Astrocyte of the cerebellum (primary cell): ENCODE measurements at places on chromosomes 11 and 22.

DNA sequence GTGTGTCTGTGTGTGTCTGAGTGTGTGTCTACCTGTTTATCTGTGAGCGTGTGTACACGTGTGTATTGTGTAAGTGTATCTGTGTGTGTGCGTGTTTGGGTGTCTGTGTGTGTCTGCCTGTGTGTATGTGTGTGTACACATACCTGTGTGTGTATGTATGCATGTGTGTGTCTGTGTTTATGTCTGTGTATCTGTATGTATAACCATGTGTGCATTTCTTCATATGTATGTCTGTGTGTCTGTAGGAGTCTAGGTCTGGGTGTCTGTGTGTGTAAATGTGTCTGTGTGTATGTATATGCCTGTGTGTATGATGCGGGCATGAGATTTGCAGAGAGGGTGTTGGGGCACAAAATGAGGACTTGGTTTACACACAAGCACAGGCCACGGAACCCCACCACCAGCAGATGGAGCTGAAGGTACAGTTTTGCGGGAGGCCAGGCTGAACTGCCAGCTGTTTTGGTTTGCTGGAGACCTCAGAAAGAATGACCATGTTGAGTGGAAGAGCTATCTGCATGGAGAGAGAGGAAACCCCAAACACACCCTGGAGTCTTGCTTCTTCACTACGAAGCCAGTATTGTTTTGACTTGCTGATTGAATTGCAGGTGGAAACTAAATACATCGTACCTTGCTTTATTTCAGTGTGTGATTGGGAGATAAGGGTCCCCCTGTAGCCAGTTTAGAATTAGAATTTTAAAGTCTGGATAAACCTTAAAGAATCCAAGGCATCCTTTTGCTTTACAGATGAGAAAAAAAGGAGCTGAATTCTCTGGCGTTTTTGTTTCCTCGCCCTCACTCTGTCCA, 497.2 kb downstream of the NTM start:
- DNase-seq: peak; percentile 81

DNA sequence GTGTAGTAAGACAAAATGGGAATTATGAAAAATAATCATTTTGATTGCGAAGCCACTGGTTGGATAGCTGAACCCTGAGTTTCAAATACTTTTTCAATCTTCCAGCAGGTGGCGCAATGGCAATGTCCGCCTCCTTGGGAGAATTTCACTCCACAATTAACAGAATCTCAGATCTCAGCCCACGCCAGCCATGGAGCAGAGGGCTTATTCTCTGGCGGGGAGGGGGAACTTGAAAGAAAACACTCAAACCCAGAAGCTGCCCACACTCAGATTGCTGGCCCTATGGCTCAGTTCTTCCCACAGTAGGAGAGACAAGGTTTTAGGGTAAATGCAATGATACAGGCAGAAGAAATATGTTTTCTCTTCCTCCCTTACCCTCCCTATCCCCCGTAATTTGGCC, 38.7 kb upstream of the RCN1 start:
- peak; percentile 43 for DNase-seq

DNA sequence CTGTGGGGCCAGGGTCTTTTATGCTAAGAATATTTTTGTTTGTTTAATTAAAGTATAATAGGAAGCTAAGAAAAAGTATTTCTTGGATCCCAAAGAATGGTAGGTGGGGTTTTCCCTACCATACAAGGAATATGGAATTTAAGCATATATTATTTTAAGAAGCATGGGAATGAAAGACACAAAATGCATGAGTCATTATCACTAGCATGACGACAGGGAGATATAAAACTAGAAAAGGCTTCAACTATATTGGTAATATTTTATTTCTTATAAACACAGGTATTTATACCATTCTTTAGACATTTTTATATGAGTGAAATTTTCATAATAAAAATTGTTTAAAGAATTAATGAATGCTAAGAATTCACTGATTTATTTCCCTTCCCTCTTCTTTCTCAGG, 39.3 kb upstream of the SOX6 start:
- no peak for DNase-seq

DNA sequence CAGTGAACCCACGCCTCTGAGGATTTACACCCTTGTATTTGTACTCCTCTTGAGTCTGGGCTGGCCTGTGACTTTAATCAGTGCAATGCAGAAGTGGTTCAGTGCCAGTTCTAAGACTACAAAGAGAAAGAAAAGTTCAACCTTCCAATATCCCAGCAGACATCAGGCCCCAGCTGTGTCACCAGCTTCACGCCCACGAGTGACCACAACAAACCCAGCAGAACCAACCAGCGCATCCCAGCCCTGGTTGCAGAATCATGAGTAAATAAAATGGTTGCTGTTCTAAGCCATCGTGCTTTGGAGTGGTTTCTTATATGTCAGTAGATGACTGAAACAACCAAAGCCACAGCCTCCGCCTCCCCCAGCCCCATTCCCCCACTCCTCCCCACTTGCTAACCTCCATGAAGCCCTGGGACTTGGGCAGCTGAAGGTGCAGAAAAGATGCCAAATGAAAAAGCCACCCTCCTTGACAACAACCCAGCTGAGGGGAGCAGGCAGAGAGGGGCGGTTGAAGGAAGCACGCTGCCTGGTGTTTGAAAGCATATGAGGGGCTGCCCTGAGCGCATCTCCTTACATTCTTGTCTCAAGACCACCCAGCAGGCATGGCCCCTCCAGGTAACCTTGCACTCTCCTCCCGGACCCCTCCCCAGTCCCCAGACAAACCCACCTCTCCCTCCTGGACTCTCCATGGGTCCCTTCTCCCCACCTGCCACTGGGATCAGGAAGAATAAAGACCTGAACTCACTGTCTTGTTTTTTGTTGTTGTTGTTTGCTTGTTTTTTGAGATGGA, 20.9 kb downstream of the TSKU start:
- no peak for DNase-seq

- DNase-seq: no peak
Observed at GRCh38 chr11:66547662-66548009, 933 bp downstream of the ACTN3 start.

- no peak for DNase-seq
Observed at GRCh38 chr11:61930933-61931332, 13.6 kb upstream of the RAB3IL1 start.

DNA sequence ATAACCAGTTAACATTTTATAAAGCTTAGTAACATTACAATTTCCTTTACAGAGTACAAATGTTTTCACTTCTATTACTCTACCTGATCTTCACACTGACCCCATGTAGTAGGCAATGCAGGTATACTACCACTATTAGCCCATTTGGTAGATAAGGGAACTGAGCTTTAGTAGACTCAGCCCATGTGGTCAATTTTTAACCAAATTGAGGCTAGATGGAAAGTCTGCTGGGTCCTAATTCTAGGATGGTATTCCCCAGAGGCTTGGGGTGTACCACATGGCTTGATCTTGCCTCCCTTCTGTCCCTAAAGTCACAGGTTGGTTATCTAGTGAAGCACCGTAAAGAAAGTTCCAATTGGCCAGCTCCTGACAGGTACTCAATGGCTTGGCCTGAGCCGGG, 48.2 kb downstream of the NRXN2 start:
- DNase-seq: no peak

DNA sequence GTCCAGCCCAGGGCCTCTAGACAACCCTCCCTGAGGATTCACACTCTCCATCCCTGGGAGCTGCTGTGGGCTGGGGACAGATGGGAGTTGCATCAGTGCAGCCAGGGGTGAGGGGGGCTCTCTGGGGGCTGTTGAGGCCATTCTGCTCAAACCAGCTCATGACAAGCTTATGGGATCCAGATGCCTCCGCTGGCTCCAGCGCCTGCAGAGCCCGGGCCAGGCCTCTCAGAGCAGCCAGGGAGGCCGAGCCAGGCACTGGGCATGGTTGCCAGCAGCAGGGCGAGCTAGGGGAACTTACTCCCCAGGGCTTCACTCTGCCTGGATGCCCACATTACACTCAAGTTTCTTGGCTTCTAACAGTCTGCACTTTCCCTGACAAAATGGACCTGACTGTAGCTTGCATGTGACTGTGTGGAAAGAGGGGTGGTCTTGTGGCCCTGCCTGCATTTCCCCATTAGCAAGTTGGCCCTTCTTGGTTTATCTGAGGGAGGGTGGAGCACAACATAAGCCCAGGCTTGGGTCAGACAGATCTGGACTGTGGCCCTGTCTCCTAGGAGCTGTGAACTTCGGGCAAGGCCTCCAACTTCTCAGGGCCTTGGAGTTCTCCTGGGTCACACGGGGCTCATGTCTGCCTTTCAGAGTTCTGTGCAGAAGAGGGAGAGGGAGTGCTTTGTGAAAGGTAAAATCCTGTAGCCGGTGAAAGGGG, 34.5 kb upstream of the CYB5R3 start:
- no peak for DNase-seq

GRCh38 chr11:77630157-77630710, 7.4 kb downstream of the CLNS1A start:
- no peak for DNase-seq

GRCh38 chr11:7498193-7498592, 12.9 kb downstream of the OLFML1 start:
- DNase-seq: no peak

DNA sequence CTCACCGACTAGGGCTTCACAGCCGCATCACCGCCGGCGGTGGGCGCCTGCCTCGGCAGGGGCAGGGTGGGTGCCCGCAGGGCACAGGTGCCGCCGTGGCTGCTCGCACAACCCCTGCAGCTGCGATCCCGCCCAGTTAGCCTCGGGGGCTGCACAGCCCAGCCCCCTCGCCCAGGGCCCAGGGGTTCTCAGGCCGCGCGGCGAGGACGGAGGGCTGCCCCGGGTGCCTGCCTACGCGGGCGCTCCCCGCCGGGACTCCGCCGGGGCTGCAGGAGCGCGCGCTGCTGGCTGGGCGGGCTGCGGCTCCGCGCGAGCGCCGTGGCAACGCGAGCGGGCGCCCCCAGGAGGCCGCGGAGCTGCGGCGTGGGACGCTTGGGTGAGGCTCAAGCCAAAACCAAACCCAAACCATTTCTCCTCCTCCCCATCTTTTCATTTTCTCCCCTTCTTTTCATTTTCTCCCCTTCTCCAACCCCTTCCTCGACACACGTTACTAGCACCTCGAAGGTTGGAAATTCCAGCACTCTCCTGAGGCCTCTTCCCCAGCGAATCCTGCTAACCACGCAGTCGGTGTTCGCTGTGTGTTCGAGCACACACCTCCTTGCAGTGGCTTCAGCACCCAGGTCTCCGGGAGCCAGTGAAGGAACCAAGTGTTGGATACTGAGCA, at the start of gene MICAL3:
Gene MICAL3, minus strand, starts transcription at position 286 of the 664 bp plus-strand sequence. CDS start 117,749 bp downstream, outside the sequence.
- DNase-seq: no peak

GRCh38 chr22:29385748-29386147, 2.6 kb downstream of the AP1B1 start:
- DNase-seq: no peak

GRCh38 chr11:100948936-100949335, 180.7 kb downstream of the PGR start:
- DNase-seq: no peak

DNA sequence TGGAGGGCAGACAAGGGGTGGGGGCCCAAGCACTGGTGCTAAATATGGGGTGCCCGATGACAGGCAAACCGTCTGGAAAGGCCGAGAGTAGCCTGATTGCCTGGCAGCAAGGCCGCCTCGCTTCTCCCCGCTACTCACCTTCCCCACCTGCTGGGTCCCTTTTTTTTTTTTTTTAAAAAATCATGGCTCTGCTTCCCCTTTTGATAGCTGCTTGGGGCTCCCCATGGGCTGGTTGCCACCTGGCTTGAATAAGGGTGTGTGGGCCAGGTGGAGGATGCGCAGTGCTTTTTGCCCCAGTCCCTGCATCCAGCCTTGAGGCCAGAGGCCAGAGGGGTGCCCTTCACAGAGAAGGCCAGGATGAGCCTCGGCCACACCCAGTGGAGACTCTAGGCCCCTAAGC, 112.0 kb downstream of the ST3GAL4 start:
- no peak for DNase-seq

- DNase-seq: no peak
Observed at GRCh38 chr11:35539781-35540281, 14.4 kb upstream of the PAMR1 start.

DNA sequence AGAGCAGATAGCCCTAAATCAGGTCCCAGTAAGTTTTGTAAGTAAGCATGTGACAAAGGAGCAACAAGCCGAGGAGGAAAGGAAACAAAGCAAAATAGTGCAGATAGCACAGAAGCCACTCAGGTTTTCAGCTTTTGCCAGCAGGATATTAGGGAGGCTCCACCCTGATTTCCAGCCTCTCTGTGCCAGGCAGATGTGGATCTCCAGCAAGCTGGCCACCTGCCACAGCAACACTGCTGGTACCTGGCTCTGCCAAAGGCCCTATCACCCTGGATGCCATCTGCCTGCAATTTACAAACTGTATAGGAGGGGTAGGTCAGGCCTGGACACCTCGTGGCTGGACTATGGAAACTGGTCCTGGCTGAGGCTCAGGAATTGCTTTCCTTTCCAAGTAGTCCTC, 12.2 kb upstream of the NNMT start:
- DNase-seq: no peak

GRCh38 chr11:56066980-56067379, 26.1 kb upstream of the OR8I2 start:
- no peak for DNase-seq

GRCh38 chr11:15695096-15695721, 580.5 kb downstream of the INSC start:
- no peak for DNase-seq

DNA sequence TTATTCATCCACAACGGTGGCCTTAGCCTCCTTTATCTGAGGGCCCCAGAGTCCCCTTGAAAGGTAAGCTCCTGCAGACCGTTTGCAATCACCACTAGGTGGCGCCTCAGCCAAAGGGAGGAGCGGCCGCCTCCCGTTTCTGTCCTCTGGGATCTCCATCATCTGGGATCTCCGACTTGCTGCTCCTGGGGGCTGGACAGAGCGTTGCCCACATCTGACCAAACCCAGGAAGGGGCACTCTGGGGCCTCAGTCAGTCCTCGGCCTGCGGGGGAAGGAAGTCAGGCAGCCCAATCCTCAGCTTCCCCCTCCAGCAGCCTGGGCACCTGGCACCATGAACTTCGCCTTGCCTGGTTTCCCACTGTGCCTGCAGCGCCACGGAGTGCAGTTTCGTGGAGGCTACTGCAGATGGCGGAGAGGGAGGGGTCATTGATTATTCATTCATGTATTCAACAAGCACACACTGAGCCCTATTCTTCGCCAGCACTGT, 23.5 kb downstream of the TP53I11 start:
- DNase-seq: peak; percentile 49

GRCh38 chr11:16468735-16469453, 112.5 kb upstream of the SOX6 start:
- no peak for DNase-seq
